Left kidney (tissue), 8 donors: ENCODE measurements at places on chromosomes 12 and 14.

DNA sequence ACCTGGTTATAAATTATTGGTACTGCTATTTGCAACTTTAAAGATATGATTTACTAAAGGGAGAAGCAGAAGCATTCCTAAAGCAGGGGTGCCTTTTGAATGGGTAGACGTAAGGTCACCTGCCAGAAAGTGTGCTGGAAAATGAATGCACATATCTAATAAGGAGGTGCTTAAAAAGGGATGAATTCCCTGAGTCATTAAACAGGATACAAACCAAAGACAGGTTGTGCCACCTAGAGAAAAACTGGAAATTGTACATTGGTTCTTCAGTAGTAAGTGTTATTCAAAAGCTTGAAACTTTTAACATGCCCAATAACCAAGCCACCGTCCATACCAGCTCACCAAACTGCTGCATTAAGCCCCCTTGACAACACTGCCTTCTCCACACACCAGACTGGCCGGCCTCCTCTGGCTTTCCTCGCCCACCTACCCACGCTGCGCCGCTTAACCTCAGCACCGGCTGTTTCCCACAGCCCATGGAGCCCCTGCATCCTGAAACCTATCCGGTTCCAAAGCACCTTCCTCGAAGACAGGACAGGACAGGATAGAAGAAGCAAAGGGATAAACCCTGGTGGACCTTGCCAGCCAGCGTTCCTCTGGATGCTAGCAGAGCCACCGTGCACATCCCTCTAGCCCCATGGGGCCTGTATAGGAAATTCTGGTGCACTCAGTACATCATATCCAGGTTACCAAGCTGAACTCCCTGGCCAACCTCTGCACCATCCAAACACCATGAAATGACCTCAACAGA is 201.5 kb upstream of the CAND1 start:
- no peak for DNase-seq

- DNase-seq = peak; percentile 99
These were observed 49.1 kb downstream of the NCOR2 start for GRCh38 chr12:124518051-124518932.

GRCh38 chr12:124754491-124754890 is 109.2 kb downstream of the SCARB1 start:
- DNase-seq = no peak

- no peak for DNase-seq
These were observed 785.3 kb downstream of the TRHDE start for GRCh38 chr12:73057428-73057827.

- no peak for DNase-seq
These were observed 369.6 kb downstream of the ATP23 start for GRCh38 chr12:58310809-58311622.

DNA sequence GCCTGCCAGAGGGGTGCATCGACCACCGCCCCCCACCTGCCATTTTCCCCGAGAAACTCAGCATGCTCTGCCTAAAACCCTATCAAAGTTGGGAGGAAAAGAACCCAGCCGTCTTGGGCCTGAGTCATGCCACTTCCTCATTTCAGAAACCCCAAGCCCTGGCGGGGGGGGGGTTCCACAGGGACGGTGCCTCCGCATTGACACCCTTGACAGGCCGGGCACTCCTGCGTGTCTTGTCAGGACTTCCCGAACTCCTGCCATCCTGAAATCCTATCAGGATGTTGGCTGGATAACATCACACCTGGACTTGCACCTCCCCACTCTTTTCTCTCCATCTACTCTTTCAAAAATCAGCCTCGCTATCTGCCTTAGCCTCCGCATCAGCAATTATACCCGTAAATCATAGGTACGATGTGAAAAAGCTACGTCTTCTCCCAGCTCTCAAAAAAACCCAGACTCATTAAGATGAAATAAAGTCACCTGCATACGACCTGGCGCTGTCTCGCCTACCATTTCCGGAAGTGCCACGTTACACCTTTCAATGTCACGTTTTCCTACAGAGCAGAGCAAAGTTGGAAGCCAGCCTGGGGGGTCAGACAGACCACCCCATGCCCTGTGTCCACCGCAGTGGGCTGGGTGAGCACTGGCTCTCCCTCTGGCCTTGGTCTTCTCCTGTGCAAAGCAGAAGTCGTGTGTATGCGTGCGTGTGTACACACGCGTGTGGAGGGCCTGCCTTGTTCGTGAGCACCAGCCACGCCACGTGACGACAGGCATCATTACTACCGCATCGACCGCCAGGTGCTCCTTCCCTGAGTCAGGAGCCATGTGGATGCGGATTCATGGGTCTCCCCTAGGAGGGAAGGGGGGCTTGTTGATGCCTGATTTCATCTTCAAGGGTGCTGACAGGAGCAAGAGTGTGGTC is 96.7 kb downstream of the RFLNA start:
- no peak for DNase-seq

DNA sequence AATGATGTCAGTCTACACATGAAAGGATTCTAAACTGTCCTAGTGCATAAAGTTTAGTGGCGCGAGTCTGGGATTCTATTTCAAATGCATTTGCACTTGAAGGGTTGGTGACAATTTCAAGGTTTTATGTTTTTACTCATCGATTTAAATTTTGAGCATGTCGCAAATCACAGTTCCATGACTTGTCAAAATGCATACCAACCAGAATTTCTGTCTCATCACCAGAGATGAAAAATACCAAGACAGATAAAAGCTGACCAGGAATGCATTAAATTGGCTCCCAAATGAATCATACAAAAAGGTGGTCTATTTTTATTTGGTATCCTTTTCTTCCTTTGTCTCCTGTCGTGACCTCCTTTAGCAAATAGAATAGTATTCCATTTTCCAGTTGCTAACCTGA is 25.2 kb downstream of the TMEM30B start:
- DNase-seq = no peak

DNA sequence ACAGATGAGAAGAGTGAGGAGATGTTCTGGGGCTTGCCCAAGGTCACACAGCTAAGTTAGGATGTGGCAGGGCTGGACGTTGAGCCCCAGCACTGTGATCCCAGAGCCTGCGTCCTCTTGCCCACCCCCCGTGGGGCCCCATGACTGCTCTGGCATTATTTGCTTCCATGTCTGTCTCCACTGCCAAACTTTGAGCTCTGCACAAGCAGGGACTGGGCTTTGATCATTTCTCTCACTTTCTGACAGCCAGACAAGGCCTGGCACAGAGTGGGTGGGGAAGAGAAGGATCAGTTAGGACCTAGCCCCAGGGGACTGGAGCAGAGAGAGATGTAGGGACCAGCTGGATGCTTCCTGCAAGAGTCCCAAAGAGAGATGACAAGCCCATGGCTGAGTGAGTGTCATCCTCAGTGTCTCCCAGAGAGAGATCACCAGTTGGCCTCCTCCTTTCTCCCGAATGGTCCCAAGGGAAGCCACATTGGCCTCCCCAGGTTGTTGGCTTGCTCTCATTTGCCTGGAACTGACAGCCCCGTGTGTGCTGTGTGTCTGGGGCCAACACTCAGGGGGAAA is 126.7 kb upstream of the PWP1 start:
- DNase-seq = no peak

- DNase-seq = no peak
These were observed 19.3 kb upstream of the KRT80 start for GRCh38 chr12:52210925-52211650.

DNA sequence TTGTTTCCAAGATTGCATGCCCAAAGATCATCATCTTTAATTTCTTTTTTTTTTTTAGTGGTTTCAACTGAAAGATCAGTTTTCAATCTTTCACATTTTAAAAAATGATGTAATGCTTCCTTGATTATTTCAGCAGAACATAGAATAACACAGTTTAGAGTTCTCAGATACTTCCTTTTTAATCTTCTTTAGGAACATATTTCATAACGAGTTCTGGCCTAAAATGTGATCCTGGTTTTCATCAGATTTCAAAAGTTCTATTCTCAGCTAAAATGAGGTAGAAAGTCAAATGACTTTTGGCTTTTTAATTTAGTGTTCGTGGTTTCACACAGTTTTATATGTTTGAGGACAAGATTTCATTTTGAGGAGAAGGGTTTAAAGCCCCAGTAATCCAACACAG is 40.0 kb upstream of the NR1H4 start:
- DNase-seq = no peak

DNA sequence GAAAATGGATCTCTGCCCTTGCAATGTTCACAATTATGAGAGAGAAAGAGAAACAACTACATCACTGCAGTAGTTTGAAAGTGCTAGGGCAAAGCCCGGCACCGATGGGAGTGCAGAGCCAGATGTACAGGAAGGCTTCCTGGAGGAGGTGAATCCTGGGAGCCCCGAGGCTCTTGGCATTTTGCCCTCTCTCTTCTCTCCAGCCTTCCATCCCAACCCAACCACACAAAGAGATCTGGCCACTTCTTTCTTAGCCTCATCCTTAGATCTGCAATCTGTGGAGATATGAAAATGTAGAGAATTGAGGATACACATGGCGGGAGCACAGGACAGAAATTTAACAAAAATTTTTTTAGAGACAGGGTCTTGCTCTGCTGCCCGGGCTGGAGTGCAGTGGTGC is 3.3 kb upstream of the PAPLN start:
- DNase-seq = no peak

- DNase-seq = no peak
These were observed 7.5 kb downstream of the HIP1R start for GRCh38 chr12:122842505-122843405.

DNA sequence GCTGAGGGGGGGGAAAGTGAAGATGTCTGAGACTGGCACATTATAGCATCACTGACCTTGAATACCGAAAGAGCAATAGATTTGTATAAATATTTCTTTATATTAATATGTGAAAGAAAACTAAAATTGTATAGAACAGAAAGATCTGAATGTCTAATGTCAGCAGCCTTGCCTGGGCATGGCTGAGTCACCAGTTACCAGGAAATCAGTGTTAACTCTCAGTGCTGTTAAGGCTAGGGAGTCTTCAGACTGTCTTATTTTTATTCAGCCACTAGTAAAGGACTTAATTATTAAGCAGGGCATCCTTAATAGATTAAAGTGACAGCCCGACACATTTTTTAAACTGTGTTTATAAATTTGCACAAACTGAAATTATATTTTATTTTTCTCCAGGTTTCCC is 122.9 kb upstream of the AEBP2 start:
- no peak for DNase-seq

DNA sequence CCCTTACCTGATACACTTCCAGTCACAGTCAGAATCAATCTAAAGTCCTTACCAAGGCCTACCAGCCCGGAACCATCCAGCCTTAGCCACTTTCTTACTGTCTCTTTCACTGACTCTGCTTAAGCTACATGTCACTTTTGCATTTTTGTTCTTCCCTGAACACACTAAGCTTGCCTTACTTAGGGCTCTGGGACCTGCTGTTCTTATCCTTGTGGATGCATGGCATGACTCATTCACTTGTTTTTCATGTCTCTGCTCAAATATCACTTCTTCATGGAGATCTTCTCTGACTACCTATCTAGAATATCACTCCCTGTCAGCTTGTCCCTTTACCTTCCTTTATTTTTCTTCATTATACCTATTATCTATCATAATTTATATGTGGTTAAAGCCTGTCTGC is 65.6 kb upstream of the ZDHHC17 start:
- DNase-seq = no peak
